ENCODE measurements at places on chromosomes 4 and X. TPM values are rescaled to one million over a fixed set of nuclear protein-coding genes. Genes with fewer than 3 reads are reported as not detected.

- DNase-seq, result peak; percentile 89
These were observed 335.4 kb downstream of the BCOR start for GRCh38 chrX:39762266-39762841.

DNA sequence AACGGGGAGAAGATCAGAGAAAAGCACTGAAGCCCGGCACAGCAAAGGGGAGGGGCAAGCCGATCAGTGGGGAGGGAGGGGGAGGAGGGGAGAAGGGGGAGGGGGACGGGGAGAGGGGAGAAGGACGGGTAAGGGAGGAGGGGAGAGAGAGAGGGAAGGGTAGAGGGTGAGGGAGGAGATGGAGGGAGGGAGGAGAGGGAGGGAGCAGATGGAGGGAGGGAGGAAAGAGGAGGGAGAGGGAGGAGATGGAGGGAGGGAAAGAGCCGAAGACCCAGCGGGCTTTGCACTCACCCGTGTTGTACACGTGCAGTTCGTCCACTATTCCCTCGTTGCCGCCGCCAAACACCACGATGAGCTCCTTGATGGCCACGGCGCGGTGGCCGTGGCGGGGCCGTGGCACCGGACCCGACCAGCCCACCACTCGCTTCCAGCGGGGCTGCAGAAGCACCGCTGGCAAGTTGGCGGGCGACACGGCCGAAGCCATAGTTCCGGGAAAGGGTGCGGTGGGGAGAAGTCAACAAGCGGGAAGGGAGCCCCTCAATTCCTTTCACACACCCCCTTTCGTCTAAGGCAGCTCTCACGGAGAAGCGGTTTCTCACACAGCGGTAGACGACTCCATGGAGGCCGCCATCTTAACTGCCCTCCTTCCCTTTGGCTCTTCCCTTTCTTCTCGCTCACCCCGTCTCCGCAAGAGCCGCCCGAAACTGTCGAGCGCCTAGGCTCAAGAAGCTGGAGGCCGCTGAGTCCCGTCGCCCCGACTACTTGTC is 1.1 kb downstream of the HCFC1 start:
- DNase-seq, result peak; percentile 69

DNA sequence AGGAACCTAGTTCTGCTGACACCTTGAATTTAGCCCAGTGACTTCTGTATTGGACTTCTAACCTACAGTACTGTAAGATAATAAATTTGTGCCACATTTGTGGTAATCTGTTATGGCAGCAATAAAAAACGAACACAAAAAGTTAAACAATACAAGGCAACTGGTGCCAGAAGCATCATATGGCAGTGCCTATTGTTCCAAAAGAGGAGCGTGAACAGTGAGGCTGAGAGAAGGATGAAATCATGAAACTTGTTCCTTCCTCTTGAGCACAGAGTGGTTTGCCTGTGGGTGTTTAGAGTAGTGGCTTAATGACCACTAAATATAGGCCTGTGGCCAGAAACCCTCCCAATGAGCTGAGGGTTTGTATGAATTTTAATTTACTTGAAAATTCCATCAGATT is 69.7 kb upstream of the PGRMC2 start:
- DNase-seq, result no peak

DNA sequence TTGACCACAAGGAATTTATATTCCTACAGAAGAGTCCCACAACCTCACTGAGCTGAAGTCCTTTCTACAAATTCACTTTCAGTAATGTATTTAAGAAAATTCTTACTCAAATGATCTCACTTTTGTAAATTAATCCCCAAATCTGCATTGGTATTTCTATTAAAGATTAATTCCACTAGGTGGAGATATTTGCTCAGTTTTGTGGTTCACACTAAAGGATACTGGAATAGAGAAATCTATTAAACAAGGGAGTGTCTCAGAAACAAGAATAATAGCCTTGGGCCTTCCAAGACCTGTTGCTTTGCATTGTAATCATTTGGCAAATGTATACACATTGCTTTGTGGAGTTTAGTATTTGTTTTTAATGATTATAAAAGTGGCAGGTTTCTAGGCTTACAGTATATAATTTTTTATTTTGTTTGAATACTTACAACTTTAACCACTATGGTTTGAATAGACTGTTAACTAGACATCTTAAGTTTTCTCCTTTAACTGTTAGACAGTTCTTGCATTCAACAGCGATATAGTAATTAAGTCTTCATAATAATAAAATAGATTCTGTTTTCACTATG is 25.9 kb downstream of the CFAP299 start:
- peak; percentile 42 for DNase-seq

- DNase-seq, result no peak
These were observed 472.3 kb downstream of the GRID2 start for GRCh38 chr4:92776080-92776479.

GRCh38 chr4:177405508-177405907 is 36.7 kb downstream of the AGA start:
- DNase-seq, result no peak

GRCh38 chr4:26719954-26720552 is 136.2 kb downstream of the TBC1D19 start:
- DNase-seq, result peak; percentile 47

DGKK gene
- total RNA-seq, result not detected

STK32B gene
- total RNA-seq, result 0.77 TPM
